ENCODE measurements at places on chromosomes 7 and 10. TPM values are rescaled to one million over a fixed set of nuclear protein-coding genes. Genes with fewer than 3 reads are reported as not detected.

Gene PKD2L1
- total RNA-seq: not detected

Gene NPFFR1
- total RNA-seq: not detected

Gene SGPL1
- 70.4 TPM for total RNA-seq

Gene SLIT1
- not detected for total RNA-seq

Gene AASS
- total RNA-seq: 8.5 TPM

Gene IDI2
- not detected for total RNA-seq

Gene GJD4
- not detected for total RNA-seq

Gene GPR15LG
- 3.4 TPM for total RNA-seq

Gene MRM2
- 17.3 TPM for total RNA-seq

Gene TMEM140
- not detected for total RNA-seq
